ENCODE measurements at places on chromosomes 1 and 21.

- DNase-seq, result no peak
These were observed 5.2 kb upstream of the GIPC2 start for GRCh38 chr1:78040484-78041089.

GRCh38 chr1:157197906-157198435 lies 59.8 kb upstream of the ETV3 start:
- DNase-seq, result no peak

DNA sequence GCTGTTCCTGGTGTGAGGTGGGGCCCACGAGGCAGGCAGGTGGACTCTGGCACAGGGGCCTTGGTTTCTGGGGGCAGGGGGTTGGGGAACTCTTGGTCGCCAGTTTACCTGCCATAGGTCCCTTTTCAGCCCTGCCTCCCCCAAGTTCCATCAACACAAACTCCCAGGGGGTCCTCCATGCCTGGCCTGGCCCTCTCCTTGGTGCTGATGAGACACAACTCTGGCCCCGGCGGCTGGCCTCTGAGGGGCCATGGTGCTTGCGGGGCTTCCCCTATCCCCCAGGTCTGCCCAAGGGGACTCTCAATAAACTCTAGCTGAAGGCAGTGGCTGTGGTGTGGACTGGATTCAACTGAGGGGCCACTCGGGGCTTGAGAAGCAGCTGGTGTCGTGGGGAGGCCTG lies 16.0 kb downstream of the HTR6 start:
- DNase-seq, result no peak

DNA sequence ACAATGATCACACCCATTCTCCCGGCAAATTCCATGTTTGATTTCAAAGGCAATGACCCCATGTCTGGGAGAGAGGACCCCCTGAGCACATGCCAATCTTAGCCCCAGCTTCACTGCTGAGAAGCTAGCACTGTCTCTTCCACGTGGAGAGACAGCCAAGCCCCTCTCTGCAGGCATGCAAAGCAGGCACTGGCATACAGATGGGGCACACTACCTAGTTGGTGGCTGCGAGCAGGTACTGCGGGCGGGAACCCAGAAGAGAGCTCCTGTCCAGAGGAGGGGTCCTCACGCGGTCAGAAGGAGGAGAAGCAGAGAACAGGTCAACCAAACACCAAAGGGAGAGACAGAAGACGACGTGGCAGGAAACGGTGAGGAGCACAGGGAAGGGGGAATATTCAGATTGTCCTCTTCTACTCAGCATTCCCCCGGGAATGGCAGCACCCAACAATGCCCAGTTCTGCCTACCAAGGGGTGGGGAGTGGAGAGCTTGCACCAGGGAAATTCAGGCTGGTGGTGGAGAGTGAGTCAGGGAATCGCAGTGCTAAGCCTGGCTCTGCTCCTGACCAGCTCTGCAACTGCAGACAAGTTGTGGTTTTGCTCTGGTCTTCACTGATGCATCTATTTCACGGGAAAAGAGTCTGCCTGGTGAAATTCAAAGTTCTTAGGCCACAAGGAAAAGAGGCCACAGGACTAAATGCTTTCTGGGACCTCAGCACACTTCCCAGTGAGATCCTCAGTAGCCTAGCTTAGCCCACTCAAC lies 48.1 kb upstream of the GOLT1A start:
- no peak for DNase-seq

DNA sequence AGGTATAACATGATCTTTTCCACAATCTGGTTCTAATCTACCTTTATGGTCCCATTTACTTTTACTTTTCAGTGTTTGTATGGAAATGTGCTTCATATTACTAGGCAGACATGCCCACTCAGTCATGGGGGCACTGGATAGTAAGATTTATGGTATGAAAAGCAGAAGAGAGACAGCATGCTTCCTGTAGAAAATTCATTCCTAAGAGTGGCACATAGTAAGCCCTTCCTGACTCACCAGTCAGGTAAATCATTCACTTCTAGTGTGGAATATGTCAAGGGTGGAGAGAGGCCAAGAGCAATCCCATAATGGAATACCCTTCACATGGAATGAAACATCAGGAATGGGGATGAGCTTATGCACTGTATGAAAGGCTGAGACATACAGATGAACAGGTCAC lies 49.5 kb upstream of the BCL10 start:
- DNase-seq, result no peak

DNA sequence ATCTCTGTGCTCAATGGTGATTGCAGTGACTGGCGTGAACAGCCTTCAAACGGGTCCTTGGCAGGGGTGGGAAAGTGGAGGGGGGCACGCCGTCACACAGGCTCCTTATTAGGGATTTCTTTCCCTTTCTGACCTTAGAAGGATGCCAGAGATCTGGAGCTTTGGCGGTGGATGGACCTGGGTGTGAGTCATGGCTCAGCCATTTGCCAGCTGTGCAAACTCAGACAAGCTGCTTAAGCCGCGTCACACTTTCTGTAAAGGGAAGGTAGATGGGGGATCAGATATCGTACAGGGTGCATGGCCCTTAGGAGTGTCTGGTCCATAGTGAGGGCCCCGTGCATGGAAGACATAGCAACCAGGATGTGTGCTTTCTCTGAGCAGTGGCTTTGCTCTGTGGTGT lies 48.3 kb upstream of the C1orf174 start:
- DNase-seq, result no peak

DNA sequence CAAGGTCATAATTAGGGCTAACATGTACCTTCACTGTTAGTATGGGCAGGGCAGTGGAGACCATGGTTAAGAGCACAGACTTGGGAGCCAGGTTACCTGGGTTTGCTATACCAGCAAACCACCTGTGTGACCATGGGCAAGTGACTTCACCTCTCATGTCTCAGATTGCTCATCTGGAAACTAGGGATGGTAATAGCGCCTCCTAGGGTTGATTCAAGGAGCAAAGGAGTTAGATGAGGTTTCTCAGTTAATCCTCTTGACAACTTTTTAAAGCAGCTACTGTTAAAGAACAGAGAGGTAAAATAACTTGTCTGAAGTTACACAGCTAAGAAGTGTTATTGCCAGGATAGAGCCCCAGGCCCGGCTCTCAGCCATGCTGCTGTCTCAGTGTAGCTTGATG lies 790 bp upstream of the MATN1 start:
- DNase-seq, result no peak

DNA sequence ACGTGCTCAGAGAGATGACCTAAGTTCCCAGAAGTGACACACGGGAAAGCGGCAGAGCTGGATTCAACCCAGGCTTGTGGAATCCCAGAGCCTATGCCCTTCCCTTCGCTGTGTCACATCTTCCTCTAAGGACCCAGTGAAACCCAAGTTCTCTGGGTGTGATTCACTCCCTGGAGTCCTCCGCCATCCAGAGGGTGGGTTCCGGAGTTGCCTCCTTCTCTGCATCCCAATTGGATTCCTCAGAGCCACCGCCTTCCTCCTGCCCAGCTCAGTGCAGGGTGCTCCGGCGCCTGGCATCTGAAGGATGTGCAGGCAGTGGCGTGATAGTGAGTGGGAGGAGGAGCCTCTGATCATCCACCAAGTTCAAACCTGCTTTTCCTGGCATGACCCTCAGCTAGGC lies 20.7 kb upstream of the RCC2 start:
- no peak for DNase-seq

GRCh38 chr1:103274886-103275285 lies 166.6 kb upstream of the COL11A1 start:
- no peak for DNase-seq

- DNase-seq, result no peak
These were observed 664 bp downstream of the FAM89A start for GRCh38 chr1:231039161-231040018.

DNA sequence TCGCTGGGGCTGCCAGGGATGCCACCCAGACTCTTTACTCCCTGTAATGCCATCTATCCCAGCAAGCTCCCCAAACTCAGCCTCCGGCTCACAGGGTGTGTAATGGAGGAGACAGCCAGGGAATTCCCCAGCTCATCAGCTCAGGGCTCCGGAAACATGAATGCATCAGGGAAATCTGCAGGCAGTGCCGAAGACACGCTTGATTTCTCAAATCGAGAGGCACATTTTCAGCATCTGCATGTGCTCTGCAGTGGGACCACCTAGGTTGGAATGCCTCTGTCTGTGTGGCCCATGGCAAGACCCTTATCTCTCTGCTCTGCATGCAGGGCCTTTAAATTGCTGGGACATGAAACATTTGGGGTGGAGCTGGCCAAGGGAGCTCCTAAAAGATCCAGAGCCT lies 170.1 kb downstream of the TRABD2B start:
- DNase-seq, result no peak

- no peak for DNase-seq
These were observed 14.0 kb downstream of the TGFBR3 start for GRCh38 chr1:91872000-91872399.

DNA sequence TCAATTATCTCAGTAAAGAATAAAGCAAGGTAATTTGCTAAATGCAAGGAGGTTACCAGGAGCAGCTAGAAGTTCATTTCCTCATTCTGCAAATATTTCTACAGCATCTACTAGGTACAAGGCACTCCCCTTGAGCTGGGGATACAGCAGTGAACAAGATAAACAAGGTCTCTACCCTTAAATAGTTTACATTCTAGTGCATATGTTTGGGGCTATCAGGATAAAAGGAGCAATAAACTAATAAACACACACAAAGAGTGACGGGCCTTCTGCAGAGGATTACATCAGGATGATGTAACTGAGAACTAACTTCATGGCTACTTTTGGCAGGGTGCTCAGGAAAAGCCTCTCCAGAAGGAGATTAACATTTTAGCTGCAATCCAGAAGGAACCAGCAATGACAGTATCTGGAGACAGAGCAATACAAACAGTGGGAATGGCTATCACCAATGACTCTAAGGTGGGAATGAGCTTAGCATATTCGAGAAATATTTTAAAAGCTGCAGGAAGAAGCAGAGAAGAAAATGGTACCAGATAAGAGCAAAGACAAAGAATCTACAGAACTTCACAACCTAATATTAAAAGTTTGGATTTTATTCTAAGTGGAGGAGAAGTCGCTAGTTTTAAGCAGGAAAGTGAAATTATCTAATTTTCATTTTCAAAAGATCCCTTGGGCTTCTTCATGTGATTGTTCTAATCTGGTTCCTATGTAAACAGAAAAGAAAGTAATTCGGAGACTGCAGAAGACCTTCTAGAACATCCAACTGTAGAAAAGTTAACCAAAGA lies 25.8 kb downstream of the TP53BP2 start:
- DNase-seq, result no peak

GRCh38 chr1:229068270-229068987 lies 202.5 kb upstream of the RAB4A start:
- DNase-seq, result no peak

DNA sequence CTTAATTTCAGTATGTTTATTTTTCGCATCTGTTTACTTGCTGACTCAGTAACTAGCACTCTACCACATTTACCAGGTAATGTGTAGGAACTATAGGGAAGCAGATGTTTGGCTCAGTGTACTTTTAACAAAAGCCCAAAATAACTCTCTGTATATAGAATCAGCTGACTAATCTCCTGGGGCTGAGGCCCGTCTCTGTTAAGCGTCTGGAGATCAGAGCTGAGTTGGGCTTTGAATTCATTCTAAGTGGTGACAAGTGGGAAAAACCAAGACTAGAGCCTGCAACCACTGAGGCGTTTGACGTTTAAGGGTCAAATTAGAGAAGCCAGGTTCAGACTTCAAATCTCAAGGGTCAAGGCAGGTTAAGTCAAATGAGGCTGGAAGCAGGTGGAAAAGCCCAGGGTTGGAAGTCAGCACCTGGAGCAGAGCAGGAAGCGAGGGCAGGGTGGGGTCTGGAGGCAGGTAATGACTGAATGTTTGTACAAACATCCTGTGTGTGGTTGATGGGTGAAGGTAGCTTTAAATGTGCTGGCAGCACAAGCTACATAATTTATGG lies 56.8 kb upstream of the LYST start:
- no peak for DNase-seq

- no peak for DNase-seq
These were observed 130.7 kb upstream of the BMP8A start for GRCh38 chr1:39360731-39361130.

DNA sequence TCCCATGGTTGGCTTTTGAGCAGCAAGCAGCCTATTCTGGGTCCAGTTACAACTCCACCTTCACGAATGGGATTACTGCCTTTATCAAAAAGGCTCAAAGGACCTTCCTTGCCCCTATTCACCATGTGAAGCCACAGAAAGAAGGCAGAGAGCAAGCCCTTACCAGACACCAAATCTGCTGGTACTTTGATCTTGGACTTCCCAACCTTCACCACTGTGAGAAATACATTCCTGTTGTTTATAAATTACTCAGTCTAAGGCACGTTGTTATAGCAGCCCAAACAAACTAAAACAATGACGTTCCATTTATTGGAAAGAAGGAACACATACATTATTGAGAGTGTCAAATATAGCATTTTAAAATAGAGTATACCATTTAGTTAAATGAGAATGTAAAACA lies 1557.9 kb downstream of the PLA2G4A start:
- DNase-seq, result no peak

DNA sequence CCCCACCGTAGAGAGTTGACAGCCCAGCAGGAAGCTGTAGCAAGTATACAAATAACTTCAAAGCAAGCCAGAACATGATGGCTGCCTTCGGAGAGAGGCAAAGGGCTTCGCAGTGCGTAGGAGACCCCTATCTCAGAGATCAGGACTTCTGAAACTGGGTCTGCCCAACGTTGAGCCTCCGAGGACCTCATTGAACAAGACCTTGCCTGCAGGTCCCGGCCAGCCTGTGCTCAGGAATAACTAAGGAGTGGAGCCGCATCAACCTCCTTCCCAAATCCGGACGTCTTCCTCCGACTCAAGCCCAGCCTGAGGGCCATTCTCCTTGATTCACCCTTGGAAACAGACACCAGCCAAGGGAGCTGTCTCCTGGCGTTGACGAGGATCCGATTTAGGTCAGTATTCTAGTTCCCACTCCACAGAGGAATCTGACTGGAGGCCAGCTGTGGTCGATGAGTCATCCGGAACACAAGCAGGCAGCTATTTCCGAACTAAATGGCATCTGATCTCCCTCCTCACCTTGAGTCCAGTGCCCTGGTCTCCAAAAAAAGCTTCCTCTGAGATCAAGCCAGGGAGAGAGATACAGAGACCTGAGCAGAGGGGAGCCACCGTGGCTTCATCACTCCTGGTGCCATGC lies 166.5 kb upstream of the COA6 start:
- no peak for DNase-seq

- DNase-seq, result no peak
These were observed 34.1 kb downstream of the OR2G3 start for GRCh38 chr1:247639381-247639981.

All from glomerular endothelial cell (primary cell).